Right cardiac atrium (tissue), 5 donors: ENCODE measurements at places on chromosomes 16 and 17.
A peak's percentile ranks its signal among the peaks of the same experiment; 100 is the strongest.

GRCh38 chr16:57092786-57093411 is 516 bp downstream of the CPNE2 start:
- DNase-seq = peak; percentile 83

DNA sequence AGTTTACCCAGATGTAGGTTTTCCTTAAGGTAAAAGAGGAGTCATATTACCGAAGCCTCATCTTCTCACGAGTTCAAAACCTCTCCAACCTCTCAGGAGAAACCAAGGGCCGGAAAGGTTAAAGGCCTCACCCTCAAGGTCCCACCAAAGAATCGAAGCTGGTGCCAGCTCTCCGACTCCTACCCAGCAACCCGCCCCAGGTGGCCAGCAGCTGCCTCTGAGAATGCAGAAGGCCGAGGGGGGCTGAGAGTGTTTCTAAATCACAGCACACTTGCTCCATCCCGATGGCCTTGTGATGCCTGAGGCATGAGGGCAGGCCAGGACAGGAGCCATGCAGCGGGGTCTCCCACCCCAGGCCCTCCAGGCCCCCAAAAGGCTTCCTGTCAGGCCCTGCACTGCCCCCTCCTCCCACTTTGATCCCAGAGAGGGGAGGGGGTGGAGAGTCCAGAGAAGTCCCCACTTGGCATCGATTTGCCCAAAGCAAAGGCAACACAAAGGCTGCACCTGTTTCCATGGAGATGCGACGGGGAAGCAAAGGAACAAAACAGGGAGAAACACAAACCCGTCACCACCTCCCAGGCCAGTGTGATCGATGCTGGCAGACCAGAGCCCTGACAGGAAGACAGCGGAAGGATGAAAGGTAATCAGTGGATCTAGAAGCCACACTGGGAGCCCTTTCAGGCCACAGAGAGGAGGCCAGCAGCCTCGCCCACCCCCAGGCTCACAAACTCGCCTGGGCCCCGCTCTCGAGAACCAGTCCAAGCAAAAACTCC is 39.0 kb downstream of the CUEDC1 start:
- no peak for DNase-seq

- DNase-seq = peak; percentile 42
Measured at GRCh38 chr17:83199500-83200201, 120.2 kb downstream of the METRNL start.

DNA sequence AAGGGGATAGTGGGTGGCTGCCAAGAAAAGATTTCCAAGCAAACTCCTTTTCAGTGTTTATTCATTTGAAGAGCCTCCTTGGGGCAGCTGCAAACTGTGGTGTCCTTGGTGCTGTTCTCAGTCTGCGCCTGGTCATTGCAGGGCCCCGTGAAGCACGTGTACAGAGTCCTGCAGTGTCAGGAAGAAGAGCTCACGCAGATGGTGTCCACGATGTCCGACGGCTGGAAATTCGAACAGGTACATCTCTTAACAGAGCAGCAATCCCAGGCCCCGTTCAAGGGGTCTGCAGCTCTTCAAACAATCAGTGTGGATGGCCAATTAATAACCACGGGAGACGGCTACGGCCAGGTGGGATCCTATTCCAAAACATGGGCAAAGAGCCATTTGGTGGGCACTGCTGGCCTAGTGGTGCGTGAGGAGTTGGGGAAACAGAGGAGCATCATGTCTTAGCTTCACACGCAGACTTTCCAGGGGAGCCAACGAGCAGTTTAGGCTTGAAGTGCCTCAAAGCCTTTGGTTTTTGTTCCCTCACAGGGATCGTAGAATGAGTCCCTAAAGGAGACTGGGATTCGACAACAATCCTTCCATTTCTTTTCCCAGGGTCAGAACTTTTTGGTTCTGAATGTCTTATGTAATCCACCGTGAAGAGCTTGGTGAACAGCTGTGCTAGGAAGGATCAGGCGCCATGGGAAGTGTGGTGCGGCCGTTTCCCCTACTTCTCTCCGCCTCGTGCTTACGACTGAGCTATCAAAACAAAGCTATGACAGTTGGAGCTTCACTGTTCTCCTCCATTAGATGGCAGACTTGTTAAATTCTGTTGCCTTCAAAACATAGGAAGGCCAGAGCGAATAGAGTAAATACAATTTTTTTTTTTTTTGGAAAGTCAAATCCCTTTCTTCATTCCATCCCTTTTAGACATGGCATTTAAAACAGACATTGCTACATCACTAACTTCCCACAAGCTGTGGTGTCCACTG is 12.6 kb downstream of the KCTD2 start:
- no peak for DNase-seq

DNA sequence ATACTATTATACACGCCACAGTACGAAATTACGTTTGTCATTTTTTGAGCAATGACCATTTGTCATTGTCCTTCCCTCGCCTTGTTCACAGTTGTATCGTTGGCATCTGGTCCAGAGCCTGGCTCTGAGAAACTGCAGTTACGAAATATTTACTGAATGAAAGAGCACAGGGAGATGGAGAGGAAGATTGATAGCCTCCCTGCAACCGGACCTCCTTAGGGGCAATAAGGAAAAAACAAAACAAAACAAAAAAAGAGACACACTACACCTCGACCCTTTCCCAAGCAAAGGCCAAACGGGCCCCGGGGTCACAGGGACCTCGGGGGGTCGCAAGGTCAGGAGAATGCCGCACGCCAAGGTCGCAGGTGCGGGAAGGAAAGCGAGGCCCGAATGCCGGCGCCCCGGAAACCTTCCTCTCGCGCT is 857 bp downstream of the GOT2 start:
- DNase-seq = peak; percentile 27

DNA sequence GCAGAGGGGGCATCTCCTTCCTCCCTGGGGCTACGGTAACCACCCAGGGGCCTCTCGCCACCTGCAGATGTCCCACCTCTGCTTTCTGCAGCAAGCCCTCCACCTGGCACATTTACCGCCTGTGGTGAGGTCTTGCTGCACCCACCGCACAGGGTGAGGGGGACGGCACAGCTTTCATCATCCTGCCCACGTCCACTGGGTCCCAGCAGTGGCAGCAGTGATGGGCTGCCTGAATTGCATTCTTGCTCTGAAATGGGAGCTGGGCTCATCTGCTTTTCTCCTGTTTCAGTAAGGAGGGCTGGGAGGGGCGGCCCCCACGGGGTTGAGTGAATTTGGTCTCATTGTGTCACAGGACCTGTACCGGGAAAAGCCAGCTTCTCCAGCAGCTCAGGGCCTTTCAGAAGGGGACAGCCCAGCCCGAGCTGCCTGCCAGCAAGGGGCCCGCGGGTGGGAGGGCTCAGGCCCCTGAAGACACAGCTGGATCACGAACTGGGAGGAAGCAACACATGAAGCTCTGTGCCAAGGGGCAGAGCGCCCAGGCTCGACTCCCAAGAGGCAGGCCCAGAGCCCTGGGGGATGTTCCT is 12.7 kb downstream of the DNAAF8 start:
- no peak for DNase-seq

DNA sequence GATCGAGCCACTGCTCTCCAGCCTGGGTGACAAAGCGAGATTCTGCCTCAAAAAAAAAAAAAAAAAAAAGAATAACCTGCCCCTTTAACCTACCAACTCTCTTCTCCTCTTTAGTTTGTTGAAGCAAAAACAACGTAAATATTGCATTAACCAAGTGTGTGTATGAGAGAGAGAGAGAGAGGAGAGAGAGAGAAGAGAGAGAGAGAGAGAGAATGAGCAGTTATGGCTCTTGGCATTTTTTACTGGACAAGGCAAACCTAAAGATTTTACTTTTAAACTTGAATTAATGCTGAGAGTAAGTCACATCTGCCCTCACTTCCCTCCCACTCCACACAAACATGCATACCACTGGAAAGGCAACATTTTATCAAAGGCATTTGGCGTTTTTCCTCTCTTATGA is 3.0 kb upstream of the SLFN5 start:
- no peak for DNase-seq

DNA sequence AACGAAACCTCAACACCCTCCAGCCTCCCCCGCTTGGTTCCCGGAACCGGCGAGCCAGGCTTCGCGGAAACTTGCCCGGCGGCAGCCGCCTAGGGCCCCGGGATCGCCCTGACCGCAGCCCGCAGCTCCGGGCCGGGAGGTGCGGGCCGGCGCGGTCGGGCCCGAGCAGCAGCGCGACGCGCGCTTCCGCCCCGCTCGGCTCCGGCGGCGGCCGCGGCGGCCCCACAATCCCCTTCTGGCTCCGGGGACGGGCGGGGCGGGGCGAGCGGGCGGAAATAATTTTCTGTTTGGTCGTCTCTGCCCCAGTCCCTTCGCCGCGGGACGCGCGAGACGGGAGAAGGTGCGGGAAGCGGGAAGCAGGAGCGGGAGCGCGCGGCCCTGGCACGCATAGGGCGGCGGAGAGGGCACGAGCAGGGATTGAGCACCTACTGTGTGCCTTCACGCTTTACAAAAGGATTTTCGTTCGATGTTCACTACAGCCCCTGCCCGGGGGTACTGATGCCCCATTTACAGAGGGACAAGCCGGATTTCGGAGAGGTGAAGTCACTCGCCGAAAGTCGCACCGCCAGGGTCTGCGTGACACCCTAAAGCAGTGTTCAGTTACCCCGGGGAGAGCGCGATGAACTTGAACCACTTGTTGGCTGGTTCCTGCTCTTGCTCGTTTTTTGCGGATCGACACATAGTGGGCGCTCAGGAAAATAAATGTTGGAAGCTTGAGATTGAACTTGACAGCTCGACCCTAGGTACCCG is 2.7 kb upstream of the MLLT6 start:
- DNase-seq = peak; percentile 95

GRCh38 chr17:57953705-57954396 is 1.4 kb downstream of the CUEDC1 start:
- DNase-seq = peak; percentile 60

DNA sequence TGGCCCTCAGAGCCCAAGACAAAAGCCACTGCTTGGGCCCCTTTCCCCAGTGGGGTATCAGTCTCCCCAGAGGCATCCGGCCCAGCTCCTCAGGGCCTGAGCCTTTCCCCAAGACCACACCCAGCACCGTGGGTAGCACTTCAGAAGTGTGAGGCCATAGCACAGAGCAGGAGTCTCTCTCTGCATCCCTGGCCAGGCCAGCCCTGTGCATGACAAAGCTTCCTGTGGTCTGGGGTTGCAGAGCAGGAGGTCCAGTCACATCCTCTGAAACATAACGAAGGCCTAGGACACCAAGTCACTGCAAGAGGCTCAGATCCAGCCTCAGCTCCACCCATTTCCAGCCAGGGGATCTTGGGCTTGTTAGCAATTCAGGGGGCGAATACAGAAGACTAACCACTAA is 56.8 kb upstream of the ZNF423 start:
- DNase-seq = no peak
